Activated CD4-positive, alpha-beta memory T cell treated with anti-CD3 and anti-CD28 coated beads, Interleukin-2, amount 10 ng/mL, durations not matched to agents 7 days and 5 days (primary cell): ENCODE measurements at places on chromosomes 4 and X. TPM values are rescaled to one million over a fixed set of nuclear protein-coding genes. Genes with fewer than 3 reads are reported as not detected.

HPGDS gene
- 1.3 TPM for total RNA-seq

AFP gene
- not detected for total RNA-seq

SMIM31 gene
- not detected for total RNA-seq

ADH1A gene
- total RNA-seq = not detected

DNA sequence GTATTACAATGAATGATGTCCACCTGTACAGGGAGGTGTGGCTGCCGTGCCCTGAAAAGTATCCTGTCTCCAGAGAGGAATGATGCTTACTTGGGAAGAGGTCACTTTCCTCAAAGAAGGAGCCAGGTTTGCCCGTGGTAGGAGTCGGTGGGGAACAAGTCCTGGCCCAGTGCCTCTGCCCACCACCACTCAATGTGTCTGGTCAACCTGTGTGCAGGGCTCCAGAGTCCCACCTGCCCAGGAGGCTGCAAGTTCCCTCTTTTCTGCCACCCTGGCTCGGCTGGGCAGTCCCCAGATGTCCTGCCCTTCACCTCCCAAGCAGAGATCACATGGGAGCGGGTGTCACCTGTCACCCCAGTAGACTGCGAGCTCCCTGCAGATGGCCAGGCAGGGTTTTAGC, 75.4 kb upstream of the C4orf50 start:
- no peak for DNase-seq

GRCh38 chrX:74853255-74853654, 72.0 kb downstream of the NEXMIF start:
- DNase-seq = no peak

DNA sequence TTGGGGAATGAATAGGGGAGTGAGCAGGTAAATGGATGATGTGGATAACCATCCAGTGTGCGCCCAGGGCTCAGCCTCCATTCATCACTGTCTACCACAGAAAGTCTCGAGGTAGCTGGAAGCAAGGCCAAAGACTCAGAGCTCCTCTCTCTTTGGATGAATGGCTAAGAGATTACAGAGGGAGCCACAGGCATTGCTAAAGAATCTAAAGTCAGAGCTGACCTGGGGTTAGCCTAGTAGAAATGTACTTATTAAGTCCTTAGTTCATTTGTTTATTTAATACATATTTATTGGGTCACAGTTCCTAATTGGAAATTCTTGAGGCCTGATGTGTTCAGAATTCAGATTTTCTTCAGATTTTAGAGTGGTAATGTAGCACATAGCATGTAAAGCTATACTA, 88.7 kb upstream of the HPF1 start:
- no peak for DNase-seq

- no peak for DNase-seq
Observed at GRCh38 chr4:176781739-176782100, 11.0 kb downstream of the VEGFC start.

DNA sequence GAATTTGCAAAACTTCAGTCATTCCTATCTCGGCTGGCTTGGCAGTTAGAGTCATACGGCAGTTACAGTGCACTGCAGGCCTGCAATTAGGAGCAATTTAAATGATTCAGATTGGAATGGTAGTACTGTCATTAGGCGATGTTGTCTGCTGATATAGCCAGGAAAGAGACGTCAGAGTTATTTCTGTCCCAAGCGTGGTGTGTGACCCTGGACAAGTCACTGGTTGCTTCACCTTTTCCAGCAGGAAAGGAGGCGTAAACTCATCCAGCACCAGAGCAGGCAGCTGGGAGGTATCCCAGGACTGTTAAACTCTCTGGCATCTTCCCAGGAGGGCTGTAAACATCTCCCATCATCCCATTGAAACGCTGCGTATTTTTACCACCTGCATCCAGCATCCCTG, 836 bp upstream of the LNX1 start:
- no peak for DNase-seq

GRCh38 chr4:54933579-54933978, 191.8 kb downstream of the KDR start:
- no peak for DNase-seq

- DNase-seq = no peak
Observed at GRCh38 chrX:97638621-97639020, 754.9 kb downstream of the RPA4 start.

- DNase-seq = no peak
Observed at GRCh38 chr4:85149676-85150075, 183.2 kb upstream of the WDFY3 start.

DNA sequence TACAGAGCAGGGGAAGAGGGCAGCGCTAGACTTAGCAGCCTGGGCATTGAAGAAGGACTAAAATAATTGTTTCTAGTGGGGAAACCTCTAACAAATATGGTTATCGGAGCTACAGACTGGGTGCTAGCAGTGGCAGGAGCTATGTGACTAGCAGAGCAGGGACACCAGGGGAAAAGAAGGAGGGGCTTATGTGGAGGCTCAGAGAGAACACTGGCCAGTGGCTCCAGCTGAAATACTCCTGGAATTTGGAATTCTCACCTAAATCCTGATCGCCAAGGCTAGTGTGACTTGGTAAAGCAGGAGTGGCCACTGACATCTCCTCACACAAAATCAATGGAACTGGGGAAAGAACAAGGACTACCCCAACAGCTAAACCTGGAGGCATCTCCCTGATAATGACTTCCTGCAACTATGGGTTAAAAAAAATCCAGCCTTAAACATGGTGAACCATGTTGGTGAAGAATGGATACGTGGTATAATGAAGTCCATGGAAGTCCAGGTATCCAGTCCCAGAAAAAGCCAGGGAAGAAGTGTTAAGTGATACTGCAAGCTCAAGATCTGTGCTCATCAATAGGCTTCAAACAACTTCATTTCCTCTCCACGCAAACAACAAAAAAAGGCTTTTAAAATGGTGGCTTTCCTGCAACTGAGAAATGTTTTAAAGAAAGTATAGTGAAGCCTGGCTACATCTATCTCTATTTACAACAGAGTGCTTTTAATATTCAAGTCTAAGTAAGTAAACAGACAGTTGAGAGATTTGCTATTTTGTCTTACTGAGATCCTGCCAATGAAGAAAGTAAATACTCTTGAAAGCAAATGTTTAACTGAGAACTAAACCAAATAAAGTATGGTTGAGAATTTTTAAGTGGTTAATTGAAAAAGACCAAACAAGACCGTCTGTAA, 1.8 kb downstream of the TAPT1 start:
- DNase-seq = no peak

- no peak for DNase-seq
Observed at GRCh38 chrX:21956783-21957182, 16.3 kb downstream of the SMS start.

DNA sequence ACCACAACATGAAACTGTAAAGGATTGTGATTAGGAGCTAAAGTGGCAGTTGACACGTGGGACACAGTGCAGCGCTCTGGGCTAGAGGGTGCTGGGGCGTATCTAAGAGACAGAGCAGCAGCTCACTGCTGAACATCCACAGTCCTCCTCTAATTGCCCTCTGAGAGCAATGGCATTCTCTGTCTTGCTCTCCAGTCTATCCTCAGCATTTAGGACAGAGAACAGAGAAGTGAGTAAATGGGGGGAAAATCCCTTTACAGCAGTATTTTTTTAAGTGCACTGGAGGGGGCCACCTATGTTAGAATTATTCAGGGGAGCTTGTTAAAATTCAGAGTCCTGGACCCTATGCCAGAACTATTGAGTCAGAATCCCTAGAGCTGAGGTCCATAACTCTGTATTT, 4.2 kb upstream of the TMEM154 start:
- DNase-seq = no peak

- no peak for DNase-seq
Observed at GRCh38 chr4:184836613-184837012, 10.8 kb upstream of the ACSL1 start.

DNA sequence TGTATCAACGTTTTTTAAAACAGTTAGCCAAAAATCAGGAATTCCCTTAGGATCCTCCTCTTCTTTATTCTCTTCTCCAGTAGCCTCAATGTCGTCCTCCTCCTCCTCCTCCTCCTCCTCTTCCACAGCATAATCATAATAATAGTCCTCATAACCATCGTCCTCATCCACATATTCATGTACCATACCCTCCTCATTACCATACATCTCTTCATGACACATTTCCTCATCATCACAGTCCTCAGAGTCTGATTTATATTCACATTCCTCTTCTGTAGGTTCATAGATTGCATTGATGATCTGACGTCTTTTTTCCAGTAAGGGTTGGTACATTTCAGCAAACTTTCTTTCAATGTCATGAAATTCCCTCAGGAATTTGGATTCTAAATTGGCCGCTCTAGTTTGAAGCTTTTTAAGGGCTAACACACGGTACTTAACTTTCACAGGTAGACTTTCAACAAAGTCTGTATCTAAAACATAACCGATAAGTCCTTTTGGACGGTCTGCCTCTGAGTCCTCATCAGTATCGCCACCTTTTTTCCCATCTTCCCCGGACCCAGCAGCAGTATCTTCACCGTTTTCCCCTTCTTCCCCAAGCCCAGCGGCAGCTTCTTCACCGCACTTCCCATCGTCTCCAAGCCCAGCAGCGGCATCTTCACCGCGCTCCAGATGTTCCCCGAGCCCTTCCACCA, 771 bp downstream of the NAP1L2 start:
- no peak for DNase-seq

- no peak for DNase-seq
Observed at GRCh38 chrX:132751063-132751690, 207.3 kb downstream of the HS6ST2 start.

- no peak for DNase-seq
Observed at GRCh38 chr4:145404761-145405160, 76.9 kb upstream of the SMAD1 start.

DNA sequence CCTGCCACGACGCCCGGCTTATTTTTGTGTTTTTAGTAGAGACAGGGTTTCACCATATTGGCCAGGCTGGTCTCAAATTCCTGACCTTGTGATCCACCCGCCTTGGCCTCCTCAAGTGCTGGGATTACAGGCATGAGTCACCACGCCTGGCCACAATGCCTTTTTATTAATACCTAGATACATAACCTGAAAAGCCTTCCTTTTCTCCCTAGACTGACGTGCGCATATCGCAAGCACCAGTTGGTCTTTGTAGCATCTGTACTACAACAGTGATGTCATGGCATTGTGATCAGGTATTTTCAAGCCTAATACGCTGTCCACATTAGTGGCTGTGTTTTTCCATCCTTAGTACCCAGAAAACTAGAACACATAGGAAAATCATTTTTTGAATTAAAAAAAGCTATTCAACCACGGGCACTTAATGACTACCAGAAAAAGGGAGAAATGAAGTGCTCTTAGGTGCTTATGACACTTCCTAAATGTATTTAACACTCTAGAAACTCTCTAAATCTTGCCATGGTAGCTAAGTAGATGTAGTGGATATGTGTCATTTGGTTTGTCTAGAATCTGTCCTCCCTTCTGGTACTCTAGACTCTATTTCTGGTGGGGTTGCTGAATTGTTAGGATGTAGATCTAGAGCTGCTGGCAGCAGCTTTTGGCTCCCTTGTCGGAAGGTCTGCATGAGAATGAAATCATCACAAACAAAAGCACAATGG, 707.8 kb downstream of the STIM2 start:
- no peak for DNase-seq

GRCh38 chrX:84320614-84321013, 132.6 kb upstream of the RPS6KA6 start:
- no peak for DNase-seq

DNA sequence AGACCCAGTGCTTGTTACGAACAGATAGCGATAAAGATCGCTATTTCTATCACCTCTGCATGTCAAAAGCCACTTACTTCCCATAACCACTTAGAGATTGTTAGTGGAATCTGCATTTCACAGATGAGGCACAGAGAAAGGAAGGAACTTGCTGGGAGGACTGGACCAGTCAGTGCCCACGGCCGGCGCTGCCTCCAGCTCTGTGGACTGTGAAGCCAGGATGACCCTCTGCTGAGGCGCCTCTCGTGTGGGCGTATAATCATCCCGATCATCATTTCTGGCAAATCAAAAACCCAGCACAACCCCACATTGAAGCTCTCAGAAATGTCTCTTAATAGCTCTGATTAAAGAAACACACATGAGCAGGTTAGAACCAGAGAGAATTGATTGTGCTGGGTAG, 61.5 kb upstream of the ADRA2C start:
- no peak for DNase-seq

DNA sequence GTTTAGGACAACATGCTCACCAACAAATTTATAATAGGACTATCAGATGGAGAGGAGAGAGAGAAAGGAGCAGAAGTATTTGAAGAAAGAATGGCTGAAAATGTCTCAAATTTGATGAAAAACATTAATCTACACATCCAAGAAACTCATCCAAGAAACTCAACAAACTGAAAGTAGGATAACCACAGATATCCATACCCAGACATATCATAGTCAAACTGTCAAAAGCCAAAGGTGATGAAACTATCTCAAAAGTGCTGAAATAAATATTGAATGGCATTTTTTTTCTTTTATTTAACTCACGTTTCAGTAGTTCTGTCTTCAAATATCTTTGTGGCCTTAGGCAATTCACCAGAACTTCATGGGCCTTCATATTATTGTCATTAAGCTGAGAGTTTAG, 116.2 kb downstream of the TBC1D19 start:
- no peak for DNase-seq

GRCh38 chr4:152352622-152353116, 183.2 kb downstream of the FBXW7 start:
- DNase-seq = no peak

- no peak for DNase-seq
Observed at GRCh38 chrX:129983575-129984110, 1.2 kb downstream of the BCORL1 start.

GRCh38 chr4:95170176-95170575, 378.6 kb downstream of the UNC5C start:
- DNase-seq = no peak

- DNase-seq = no peak
Observed at GRCh38 chr4:182491719-182492118, 248.5 kb downstream of the TENM3 start.
